ENCODE measurements at places on chromosomes 13 and 19. TPM values are rescaled to one million over a fixed set of nuclear protein-coding genes. Genes with fewer than 3 reads are reported as not detected.
A peak's percentile ranks its signal among the peaks of the same experiment; 100 is the strongest.

GRCh38 chr13:112779856-112780604 lies 90.2 kb downstream of the ATP11A start:
- no peak for DNase-seq

- DNase-seq: no peak
Observed at GRCh38 chr13:25674371-25674770, 302.6 kb downstream of the ATP8A2 start.

DNA sequence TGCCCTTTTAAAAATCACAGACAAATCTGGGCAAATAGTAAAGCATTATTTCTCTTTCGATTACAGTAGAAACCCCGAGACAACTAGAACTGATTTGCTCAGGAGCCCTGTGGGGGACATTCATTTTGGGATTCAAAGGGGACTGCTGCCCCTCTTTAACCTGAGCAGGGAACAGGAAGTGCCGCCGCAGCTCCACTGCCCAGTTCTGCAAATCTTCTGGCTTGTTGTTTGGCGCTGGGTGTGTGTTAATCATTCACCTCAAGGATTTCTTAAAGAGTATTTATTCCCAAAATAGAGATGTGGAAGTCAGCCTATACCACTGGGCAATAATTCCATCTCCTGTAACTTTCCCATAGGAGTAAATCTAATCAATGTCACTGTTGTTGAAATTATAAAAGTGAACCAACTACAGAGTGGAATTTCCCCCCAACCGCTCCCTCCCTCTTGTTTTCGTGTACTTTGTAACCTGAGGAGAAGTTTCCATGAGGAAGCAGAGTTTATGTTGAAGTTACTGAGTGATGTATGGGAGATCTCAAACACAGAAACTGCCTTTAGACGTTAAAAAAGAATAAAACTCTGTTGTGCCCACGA lies 515.8 kb downstream of the KLF12 start:
- no peak for DNase-seq

- DNase-seq: no peak
Observed at GRCh38 chr13:99464441-99464949, 36.8 kb upstream of the TM9SF2 start.

DNA sequence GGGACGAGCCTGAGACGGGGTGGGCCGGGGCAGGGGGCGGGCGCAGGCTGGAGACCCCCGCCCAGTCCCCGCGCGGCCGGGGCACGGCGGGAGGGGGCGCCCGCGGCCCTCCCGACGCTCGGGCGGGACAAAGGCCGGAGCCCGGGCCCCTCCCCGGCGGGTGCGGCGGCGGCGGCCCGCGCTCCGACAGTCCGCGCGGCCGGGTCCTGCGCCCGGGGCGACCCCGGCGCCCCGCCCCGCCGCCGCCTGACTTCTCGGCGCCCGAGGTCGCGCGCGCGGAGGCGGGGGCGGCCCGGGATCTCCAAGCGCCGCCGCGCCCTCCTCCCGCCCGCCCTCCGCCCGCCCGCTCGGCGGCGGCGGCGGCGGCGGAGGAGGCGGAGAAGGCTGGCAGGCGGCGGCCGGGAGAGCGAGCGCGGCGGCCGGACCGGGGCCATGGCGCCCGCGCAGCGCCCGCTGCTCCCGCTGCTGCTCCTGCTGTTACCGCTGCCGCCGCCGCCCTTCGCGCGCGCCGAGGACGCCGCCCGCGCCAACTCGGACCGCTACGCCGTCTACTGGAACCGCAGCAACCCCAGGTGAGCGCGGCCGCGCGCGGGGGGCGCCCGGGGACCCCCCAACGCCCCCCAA lies at the start of gene EFNA2:
Gene EFNA2, plus strand, starts transcription at position 137 of the 624 bp plus-strand sequence. Its CDS starts 296 bp downstream, at position 433.
- DNase-seq: no peak

DNA sequence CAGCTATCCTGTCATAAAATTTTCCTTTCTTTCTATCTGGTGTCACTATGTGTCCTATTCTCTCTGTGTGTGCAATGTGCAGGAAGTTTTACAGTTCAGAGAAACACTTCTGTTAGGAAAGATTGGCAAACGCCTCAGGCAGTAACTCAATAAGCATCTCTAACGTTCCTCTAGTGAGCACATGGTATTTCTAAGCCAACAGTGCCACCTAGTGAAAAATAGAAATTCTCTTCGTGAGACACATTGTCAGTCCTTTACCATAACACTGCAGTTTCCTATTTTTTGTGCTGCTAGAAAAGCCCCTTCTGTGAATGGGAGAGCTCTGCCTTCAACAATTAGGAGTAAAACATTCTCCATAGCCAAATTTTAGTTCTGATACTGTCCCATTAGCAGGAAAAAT lies 50.7 kb downstream of the ZNF723 start:
- DNase-seq: peak; percentile 8

DNA sequence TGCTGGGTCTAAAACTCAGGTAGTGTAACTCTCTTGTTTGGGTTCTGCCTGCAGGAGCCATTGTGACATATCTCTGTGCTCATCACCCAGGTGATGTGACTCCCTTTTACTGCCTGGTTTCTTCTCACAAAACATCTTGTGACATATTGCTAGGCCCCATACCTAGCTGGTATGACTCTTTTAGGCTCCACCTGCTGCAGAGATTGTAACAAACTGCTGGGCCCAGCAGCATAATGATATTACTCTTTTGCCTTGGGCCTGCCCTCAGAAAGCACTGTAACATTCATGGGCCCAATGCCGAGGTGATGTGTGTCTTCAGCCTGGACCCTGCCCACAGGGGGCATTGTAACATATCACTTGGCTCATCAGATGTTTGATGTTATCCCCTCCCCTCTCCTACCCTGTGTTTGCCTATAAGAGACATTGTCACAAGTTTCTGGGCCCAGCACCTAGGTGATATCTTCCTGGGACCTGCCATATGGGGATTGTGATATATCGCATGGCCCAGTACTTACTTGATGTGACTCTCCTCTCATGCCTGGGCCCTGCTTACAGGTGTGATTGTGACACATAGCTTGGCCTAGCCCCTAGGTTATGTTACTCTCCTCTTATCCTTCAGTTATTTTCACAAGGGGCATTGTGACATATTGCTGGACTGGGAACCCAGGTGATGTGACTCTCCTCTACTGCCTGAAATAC lies 18.0 kb upstream of the ZNF681 start:
- DNase-seq: no peak

DNA sequence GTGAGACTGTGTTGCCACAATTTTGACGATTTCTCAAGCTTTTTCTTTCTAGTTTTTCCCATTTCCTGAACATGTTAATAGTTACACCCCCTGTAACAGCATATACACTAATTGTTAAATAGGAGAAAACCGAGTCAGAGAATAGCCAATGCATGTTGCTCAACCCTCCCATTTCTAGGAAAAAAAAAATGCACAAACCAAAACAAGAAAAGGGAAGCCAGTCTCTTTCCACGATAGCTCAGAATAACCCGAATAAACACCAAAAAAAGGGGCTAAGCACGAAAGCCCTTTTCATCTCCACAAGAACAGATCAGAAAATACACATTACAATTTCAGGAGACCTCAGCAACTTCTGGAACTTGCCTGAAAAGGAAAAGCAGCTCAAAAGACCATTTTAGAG lies 16.3 kb downstream of the LATS2 start:
- DNase-seq: no peak

Gene CDADC1
- 3.1 TPM for total RNA-seq

Gene IL4I1
- not detected for total RNA-seq

- DNase-seq: no peak
Observed at GRCh38 chr13:21938636-21939035, 267.8 kb downstream of the FGF9 start.

- DNase-seq: no peak
Observed at GRCh38 chr19:7109678-7110289, 40.3 kb downstream of the ZNF557 start.

Gene FPR2
- not detected for total RNA-seq

- no peak for DNase-seq
Observed at GRCh38 chr13:20993211-20993610, 68.2 kb downstream of the LATS2 start.

DNA sequence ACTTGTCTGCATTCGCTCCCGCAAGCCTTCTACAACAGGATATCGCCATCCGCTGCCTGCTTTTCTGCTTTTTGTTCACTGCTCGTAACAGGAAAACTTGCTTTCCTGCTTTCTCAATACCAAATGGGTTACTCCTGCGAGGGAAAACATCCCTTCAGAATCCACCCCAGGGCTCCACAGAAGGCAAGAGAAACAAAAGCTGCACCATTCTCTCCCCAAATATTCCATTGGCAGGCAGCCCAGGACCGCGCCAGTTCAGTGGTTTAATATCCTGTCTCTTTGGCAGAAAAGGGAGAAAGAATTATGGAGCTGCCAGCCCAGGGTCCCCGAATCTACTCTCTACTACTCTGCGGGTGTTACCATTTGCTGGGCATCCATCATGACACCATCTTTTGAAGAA lies 84.7 kb upstream of the DOCK9 start:
- DNase-seq: no peak

Gene ZNF653
- 9.8 TPM for total RNA-seq

DNA sequence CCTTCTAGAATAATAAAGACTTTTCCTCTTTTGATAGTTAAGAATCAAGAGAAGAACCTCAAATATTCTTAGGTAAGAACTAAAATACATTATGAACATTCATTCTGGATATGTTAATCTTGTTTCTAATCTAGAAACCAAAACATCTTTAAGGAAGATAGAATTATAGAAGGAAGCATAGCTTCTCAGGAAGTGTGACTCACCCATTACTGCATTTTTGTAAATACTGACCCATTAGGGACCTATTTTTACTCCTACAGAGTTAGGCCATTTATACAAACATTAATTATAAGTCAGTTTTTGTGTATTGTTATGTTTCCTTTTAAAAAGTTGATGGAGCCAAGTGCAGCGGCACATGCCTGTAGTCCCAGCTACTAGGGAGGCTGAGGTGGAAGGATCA lies 147.1 kb downstream of the NUFIP1 start:
- DNase-seq: no peak

GRCh38 chr13:54424344-54424743 lies 1395.7 kb downstream of the OLFM4 start:
- DNase-seq: no peak

Gene ANGPTL8
- total RNA-seq: not detected

- no peak for DNase-seq
Observed at GRCh38 chr13:35866801-35867200, 264.4 kb downstream of the DCLK1 start.

GRCh38 chr19:34172661-34173192 lies 423 bp downstream of the LSM14A start:
- no peak for DNase-seq

Gene TRAPPC5
- 139 TPM for total RNA-seq

DNA sequence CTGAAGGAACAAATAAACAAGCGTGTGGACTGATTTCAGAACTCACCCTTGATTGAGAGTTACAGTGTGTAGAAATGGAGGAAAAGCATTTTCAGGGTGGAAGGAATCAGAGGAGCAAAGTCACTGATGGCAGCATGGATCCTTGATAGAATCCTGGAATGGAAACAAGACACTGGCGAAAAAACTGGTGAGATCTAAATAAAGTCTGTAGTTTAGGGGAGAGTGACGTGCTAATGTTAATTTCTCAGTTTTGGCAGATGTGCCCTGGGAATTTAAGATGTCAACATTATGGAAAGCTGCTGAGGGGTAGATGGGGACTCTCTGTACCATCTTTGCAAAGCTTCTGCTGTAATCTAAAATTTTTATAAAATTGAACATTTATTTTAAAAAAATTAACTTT lies 378.0 kb downstream of the UQCRFS1 start:
- DNase-seq: no peak

- no peak for DNase-seq
Observed at GRCh38 chr19:40599902-40600569, 1.1 kb upstream of the LTBP4 start.

Gene FAM83E
- 0.06 TPM for total RNA-seq

GRCh38 chr13:101626925-101627555 lies 174.6 kb downstream of the ITGBL1 start:
- peak; percentile 8 for DNase-seq

- DNase-seq: peak; percentile 34
Observed at GRCh38 chr13:107867701-107868661, 347.4 kb downstream of the LIG4 start.
